ENCODE measurements at places on chromosomes 1 and 21. TPM values are rescaled to one million over a fixed set of nuclear protein-coding genes. Genes with fewer than 3 reads are reported as not detected.

GRCh38 chr1:101260556-101261350 is 23.9 kb downstream of the S1PR1 start:
- DNase-seq = no peak

RPE65 gene
- not detected for total RNA-seq

DNA sequence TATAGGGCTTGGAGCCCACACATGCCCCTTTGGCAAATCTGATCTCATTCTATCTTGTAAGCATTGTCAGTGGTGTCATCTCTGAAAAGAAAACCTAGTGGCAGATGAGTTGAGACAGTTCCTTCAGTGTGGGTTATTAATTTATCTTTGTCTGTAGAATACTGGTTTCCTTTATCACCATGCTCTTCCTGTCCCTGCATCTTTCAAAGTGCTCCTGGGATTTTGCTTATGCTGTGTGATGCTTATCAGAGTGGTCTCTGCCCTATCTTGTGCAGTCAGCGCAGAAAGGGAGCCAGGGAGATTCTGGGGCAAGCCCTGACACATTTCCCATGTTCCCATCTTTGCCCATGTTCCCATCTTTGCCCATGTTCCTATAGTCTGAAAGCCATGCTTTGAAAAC is 402.9 kb downstream of the RWDD3 start:
- no peak for DNase-seq

DNA sequence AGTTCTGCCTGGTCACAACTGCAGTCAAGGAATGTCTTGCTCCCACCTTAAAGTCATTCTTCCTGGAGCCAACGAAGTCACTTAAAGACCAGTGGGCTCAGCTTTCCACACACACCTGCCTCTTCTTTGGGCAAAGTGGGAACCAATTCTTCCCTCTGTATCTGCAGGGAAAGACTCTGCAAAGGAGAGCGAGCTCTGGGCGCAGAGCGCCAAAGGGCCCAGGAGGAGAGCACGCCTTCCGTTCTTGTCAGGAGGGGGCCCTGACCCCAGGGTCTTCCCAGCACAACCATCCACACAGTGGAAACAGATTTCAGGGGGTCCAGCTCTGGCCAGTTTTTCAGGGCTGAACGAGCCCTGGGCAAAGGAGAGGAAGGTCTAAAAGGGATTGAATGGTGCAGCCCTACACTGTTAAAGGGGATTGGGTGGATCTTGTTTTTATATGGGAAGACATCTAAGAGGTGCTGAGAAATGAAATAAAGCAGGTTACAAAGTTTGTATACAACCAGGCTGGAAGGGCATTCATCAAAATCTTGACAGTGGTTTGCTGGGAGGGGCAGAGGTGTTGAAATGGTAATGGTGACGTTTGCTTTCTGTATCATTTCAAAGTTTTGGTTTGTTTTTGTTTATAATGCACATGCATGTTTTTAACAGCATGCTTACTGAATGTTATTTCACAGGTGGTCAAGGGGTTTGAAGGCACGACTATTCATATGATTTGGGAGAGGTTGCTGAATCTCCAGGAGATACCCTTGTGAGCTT is 6.8 kb upstream of the OLIG2 start:
- no peak for DNase-seq

COL6A1 gene
- 310 TPM for total RNA-seq

RNASEL gene
- total RNA-seq = 8.5 TPM

- no peak for DNase-seq
These were observed 46.5 kb upstream of the TLR5 start for GRCh38 chr1:223189525-223189902.

- DNase-seq = peak; percentile 49
These were observed 131.8 kb upstream of the NGF start for GRCh38 chr1:115469703-115470476.

DNA sequence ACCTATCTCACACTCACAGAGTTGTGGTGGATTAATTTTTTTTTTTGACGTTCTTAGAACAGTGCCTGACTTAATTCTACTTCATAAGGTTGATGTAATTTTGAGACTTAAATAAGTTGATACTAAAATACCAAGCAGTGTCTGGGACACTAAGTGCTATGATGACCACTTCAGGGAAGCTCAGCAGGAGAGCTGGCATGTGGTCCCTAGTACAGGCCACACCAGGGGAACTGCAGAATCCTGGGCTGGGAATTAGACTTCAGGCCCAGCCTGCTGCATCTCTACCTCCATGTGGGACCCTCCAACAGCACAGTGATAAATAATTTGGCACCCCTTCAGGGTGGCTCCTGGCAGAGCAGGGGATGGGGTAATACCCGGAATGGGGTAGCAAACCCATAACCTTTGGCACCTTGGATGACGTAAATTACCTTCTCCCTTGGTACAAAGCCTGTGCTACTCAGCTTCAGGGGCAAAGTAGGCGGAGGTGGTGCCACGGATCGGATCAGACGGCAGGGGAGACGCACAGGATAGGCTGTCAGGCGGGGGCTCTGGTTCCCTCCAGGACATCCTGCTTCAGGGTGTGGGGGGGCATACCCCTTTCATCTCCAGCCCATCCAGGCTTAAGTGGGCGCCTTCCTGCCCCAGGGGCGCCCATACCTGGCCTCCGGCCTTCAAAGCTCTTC is 4.8 kb downstream of the MFSD2A start:
- DNase-seq = no peak

GRCh38 chr1:65510961-65511360 is 90.5 kb downstream of the LEPR start:
- DNase-seq = no peak

DNA sequence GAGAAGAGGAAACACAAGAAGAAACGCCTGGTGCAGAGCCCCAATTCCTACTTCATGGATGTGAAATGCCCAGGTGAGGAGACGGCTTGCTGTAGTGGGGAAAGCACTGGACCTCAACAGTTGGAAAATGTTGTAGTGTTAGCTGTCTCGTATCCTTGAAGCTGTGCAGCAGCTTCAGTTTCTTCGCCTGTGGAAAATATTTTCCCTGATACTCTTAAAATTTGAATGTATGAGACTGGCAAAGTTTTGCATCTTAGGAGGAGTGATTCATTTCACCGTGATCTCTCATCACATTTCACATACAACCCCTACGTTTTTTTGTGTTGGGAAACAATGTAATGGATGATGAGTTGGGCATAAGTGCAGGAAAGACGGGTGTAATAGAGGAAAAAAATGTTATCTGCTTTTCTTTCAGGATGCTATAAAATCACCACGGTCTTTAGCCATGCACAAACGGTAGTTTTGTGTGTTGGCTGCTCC is 629 bp downstream of the RPS27 start:
- DNase-seq = no peak

DNA sequence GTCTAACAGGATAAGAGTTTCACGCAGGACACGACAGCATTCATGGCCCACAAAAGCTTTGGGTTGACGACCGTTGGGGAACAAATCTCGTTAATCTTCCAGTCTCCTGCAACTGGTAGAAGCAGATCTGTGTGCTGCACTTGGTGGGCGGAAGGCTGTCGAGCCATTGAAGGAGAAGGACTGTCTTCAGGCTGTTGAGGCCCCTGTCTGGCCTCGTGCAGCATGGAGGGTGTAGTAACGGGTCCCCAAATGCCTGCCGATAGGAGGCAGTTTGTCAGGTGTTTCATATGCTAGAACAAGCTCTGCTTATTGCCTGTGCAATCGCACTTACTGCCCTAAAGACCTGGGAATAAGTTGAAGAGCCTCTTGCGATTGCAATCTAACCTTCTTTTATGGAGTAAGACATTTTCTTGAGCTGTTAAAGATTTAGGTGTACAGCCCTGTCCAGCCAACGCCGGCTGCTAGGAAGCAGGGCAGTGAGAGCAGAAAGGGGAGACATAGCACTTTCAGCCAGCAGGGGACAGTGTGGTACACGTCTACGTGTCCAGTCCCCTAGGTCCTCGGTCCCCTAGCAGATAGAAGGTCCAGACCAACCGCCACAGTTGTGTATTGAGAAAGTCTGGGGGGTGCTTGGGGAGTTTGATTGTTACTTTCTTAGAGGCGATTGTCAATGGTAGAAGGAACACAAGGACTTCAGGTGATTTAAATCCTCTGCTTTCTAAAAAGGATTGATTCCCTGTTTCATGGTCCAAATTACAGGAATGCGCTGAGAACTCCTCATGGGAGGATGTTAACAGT is 102.3 kb upstream of the TMPRSS2 start:
- peak; percentile 87 for DNase-seq

LCE1E gene
- not detected for total RNA-seq

TMEM81 gene
- total RNA-seq = 1.2 TPM

- DNase-seq = no peak
These were observed 35.3 kb downstream of the IQGAP3 start for GRCh38 chr1:156537027-156537426.

GNG12 gene
- total RNA-seq = 47.4 TPM

GRCh38 chr21:42777757-42778344 is 101.5 kb downstream of the WDR4 start:
- no peak for DNase-seq

- no peak for DNase-seq
These were observed 52.7 kb downstream of the NPHP4 start for GRCh38 chr1:5939271-5940170.

ZNF697 gene
- total RNA-seq = 5.9 TPM

PDC gene
- not detected for total RNA-seq

GRCh38 chr1:228876187-228876586 is 140.9 kb downstream of the RHOU start:
- DNase-seq = no peak

GRCh38 chr1:23673086-23673813 is 18.4 kb upstream of the RPL11 start:
- no peak for DNase-seq

DOP1B gene
- total RNA-seq = 19.8 TPM

CYP4X1 gene
- 8.9 TPM for total RNA-seq

- no peak for DNase-seq
These were observed 64.3 kb upstream of the ZC3H12A start for GRCh38 chr1:37410105-37410504.

LIPI gene
- not detected for total RNA-seq

MYOC gene
- not detected for total RNA-seq

DNA sequence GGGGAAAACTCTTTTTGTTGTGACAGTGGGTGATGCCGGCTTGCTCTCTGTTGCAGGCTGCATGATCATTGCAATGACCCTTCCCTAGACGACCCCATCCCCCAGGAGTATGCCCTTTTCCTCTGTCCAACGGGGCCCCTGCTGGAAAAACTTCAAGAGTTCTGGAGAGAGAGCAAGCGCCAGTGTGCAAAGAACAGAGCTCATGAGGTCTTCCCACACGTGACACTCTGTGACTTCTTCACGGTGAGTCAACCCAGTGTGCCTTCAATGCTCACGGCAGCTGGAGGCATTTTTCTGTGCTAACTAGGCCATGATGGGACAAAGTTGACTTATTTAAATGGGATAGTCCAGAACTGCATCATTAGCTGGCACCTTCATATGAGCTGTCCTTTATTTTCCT is 5.7 kb downstream of the UBASH3A start:
- DNase-seq = no peak

GRCh38 chr1:22587247-22587646 is 24.0 kb downstream of the EPHA8 start:
- no peak for DNase-seq

GRCh38 chr1:28037946-28038345 is 50.5 kb downstream of the EYA3 start:
- DNase-seq = no peak

GRCh38 chr1:110596312-110596711 is 9.8 kb downstream of the KCNA2 start:
- no peak for DNase-seq

- no peak for DNase-seq
These were observed 1.7 kb upstream of the GRIK3 start for GRCh38 chr1:37035796-37036666.

GRCh38 chr1:232130815-232131480 is 499.0 kb downstream of the SIPA1L2 start:
- DNase-seq = no peak

- no peak for DNase-seq
These were observed 34.5 kb downstream of the TYW3 start for GRCh38 chr1:74767490-74767889.

DNA sequence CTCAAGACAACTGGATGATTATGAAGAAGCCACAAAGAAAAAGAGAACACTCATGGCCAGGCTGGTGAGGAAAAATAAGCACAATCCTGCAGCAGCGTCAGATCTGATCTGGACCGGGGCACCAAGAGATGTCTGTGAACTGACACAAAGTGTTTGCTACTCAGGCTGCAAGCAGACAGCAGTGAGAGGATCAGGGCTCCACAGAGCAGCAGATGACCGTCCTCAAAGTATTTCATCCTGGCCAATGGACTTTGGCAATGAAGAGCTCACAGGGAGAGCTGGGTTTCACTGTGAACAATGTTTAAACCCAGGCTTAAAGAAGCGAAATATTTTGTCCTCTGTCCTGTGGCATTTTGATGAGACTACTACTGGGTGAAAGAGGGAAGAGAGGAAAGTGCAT is 299.2 kb downstream of the GPATCH2 start:
- DNase-seq = no peak

- no peak for DNase-seq
These were observed 3.2 kb upstream of the PTPN7 start for GRCh38 chr1:202163281-202164270.

- DNase-seq = no peak
These were observed 3.2 kb downstream of the DENND1B start for GRCh38 chr1:197771904-197772556.

SFN gene
- total RNA-seq = 98.2 TPM

TRAF5 gene
- 6.2 TPM for total RNA-seq

DNA sequence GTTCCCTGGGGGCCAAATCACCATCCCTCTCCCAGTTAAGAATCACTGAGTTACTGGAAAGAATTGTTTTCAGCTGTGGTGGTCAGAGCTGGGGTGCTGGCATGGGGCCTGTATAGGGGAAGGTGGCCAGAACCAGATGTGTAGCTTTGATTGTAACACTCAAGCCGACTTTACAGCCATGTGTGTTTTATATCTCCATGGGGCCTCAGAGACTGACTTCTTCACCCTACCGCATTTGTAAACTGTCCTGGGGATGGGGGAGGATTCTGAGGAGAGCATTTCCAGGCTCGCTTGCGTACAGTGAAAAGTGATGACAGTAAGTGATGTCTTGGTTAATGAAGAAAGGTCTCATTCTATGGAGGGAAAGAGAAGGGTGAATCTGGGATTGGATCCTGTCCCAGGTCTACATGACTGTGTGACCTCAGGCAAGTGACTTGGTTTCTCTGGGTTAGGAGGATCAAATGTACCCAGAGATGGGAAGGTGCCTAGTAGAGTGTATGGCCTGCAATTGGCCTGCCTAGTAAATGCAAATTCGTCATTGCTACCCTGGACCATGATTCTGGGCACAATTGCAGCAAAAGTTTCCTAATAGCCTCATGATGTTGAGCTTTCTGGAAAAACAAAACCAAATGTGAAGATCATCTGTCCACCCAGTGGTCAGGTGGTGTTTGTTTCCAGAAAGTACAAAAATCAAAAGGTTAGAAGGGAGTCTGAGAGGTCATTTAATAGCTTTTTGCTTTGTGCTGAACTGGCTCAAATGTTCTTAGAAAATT is 49.7 kb upstream of the RCC2 start:
- DNase-seq = no peak

- DNase-seq = no peak
These were observed 70.1 kb upstream of the ARHGEF16 start for GRCh38 chr1:3384407-3384806.

DNA sequence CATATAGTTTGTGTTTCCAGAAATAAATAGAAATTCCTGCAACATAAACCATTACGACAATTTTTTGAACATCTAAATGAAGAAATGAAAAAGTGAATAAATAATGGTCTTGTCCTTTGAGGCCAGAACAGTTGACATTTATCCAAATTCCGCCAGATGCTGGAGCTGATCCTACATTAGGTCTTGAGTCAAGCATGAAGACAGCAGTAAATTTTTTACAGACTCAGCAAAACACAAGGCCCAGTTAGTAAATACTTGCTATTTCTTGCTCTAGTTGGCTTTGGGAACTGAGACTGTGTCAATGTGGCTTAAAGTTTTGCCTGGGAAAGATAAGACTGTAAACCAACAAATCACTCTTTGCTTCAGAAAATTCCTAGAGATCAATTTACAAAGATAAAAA is 540.1 kb upstream of the RGS18 start:
- no peak for DNase-seq
